Activated CD8-positive, alpha-beta memory T cell treated with anti-CD3 and anti-CD28 coated beads for 1 hour (primary cell): ENCODE measurements at places on chromosomes 7 and 10.

- no peak for DNase-seq
Observed at GRCh38 chr7:9671979-9672917, 1238.8 kb downstream of the NXPH1 start.

DNA sequence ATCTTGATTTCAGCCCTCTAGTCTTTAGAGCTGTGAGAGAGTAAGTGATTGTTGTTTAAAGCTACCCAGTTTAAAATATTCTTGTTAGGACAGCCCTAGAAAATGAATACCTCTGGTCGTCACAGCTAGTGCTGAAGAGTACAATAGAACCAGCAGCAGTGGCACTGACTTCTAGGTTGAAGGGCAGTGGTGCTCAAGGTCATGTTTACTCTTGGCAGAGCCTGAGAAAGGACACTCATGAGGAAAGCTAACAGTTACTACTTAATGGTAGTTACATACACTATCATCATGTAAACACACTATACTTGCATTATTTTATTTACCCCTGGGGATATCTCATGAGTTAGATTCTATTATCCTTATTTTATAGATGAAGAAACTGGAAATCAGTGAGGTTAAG lies 323.0 kb downstream of the SH2D4B start:
- no peak for DNase-seq

GRCh38 chr10:97612386-97612785 lies 20.9 kb downstream of the MORN4 start:
- DNase-seq, result no peak

DNA sequence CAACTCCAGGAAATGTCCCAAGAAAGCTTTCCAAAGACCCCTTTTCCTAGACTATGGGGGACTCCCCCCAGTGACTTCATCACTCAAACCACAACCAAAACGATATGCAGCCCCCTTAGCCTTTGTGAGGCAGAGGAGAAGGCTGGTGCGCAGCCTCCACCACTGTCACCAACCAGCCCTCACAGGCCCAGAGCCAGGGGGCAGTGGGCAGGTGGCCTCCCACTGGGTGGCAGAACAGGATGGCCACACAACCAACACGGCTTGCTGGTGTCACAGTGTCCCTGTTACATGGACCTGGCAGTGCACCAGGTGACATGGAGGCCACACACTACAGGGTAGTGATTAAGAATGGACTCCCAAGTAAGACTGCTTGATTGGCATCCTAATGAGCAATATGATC lies 172.0 kb downstream of the PLXNA4 start:
- DNase-seq, result no peak
